CD4-positive, alpha-beta T cell treated with Interleukin-15 for 4 hours (primary cell): ENCODE measurements at places on chromosomes 11 and 22.
A peak's percentile ranks its signal among the peaks of the same experiment; 100 is the strongest.

- DNase-seq, result peak; percentile 28
Measured at GRCh38 chr11:34624069-34624468, 3.2 kb downstream of the EHF start.

- no peak for DNase-seq
Measured at GRCh38 chr11:62687508-62688396, 1.6 kb downstream of the LRRN4CL start.

DNA sequence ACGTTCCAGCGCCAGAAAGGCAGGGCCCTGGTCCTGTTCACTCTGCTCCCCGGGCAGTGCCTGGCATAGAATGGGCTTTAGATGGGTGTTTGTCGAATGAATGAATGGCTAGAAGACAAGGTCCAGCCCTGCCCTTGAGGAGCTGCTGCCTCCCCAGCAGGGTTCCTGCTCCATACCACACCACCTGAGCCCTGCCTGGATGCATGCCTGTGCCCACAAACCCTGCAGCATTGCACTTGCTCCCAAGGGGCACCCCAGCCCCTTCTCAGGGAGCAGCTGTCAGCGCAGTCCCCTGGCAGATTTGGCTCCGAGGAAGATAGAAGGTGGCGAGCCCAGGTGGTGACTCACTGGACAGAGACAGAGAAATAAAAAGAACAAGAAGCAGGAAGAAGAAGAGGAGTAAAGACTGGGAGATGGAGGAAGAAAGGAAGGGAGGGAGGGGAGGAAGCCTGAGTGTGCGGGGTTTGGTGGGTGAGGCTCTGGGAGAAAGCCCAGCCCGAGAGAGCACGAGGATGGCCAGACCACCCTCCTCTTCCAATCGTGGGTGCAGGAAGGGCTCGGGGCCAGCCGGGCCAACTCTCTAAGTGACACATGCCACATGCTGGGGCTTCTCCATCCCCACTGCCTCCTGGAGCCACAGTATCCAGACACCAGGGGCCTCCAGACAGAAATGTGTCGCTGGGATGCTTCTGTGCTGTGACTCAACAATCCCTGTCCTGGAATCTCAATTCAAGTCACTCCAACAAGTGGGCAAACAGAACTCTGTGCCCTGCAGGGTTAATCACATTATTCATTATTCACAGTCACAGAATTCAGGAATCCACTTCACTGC lies 1474.3 kb downstream of the BRD1 start:
- DNase-seq, result no peak

- no peak for DNase-seq
Measured at GRCh38 chr22:44128958-44129618, 51.6 kb upstream of the PARVG start.

DNA sequence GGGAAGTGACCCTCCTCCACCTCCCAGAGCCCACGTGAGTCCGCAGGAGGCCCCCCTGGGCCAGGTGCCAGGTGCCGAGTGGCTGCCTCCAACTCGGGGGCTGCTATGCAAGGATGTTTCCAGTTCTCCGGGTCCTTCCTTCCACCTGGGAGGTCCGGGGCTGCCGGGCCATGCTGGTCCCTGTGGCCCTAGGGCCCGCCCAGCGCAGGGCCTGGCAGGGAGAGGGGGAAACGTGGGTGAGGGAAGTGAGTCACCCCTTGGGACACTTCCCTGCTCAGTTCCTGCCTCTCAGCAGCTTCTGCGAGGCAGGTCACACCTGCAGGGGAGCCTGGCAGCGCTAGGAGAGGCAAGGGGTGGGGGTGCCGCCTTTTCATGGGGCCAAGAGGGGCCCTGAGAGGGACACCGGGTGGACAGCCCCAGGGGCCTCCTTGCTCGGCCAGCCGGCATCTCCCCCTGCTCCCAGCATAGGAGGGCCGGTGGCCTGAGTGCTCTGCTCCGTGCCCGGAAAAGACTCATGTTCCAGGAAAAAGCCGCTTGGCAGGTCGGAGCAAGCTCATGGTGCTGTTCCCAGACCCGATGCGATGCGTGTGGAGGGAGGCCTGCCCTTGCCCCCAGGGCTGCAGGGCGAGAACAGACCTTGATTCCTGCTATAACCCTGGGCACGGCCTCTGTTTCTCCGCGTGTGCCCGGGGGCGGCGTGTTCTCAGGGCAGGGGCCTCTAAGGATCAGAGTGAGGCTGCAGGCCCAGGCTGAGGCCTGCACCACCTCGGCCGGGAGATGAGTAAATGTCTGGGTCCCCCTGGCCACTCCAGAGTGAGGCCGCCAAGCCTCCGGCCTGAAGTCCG lies 30.3 kb upstream of the WNT7B start:
- no peak for DNase-seq

DNA sequence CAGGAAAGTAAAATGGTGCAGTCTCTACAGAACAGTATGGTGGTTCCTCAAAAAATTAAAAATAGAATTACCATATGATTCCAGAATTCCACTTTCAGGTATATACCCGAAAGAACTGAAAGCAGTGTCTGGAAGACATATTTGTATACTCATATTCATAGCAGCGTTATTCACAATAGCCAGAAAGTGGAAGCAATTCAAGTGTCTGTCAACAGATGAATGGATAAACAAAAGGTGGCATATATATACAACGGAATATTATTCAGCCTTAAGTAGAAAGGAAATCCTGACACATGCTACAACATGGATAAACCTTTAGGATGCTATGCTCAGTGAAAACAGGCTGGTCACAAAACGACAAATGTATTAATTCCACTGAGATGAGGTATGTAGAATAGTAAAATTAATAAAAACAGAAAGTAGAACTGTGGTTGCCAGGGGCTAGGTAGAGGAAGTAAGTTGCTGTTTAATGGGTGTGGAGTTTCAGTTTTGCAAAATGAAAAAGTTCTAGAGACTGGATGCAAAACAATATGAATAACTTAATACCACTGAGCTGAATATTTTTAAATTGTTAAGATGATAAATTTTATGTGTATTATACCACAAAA lies 14.5 kb downstream of the SAA1 start:
- no peak for DNase-seq

- DNase-seq, result no peak
Measured at GRCh38 chr11:9571763-9572115, 1.7 kb upstream of the WEE1 start.

DNA sequence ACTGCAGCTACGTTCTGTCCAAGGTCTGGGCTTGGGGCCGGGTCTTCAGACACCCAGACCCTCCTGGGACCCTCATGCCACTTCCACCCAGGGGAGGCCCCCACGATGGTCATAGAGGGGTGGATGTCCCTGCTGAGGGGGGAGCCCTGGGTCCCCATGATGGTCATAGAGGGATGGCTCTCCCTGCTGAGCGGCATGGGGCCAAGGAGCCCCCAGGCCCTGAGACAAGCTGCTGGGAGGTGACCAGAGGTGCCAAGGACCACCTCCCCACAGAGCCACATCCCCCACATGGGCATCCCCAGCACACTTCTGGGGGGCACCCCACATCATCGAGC lies 7.2 kb downstream of the MUC5B start:
- no peak for DNase-seq

DNA sequence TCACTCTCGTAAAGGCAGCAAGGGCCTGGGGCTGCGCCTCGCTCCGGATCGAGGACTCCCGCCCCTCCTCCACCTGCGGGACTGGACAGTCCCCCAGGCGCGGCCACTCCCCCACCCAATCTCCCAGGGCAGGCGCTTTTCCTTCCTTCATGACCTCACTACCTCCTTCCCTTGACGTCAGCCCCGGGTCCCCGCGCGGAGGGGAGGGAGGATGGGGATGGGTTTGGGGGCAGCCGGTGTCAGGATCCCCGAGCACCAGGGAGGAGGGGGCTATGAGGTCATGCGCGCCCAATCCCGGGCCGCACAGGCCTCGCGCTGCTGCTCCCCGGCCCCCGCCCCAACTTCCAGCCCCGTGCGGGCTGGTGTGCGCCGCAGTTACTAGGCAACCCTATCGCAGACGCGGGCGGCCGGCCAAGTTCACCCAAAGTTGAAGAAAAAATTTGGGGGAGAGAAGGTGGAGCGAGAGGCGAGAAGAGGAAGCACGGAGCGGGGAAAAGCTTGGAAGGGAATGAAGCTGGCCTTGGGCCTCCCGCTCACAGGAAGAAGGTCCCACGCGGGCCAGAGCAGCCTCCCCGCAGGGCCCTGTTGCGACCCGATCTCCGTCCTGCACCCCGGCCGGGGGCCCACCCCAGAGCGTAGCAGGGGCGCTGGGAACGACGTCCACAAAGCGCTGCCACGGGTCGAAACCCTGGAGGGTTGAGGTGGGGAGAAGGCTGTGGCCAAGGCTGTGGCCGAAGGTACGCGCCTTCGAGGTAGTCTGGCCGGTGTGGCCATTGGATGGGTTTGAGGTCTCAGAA lies 8.3 kb downstream of the WT1 start:
- no peak for DNase-seq

- no peak for DNase-seq
Measured at GRCh38 chr11:15967166-15967565, 389.2 kb downstream of the SOX6 start.

DNA sequence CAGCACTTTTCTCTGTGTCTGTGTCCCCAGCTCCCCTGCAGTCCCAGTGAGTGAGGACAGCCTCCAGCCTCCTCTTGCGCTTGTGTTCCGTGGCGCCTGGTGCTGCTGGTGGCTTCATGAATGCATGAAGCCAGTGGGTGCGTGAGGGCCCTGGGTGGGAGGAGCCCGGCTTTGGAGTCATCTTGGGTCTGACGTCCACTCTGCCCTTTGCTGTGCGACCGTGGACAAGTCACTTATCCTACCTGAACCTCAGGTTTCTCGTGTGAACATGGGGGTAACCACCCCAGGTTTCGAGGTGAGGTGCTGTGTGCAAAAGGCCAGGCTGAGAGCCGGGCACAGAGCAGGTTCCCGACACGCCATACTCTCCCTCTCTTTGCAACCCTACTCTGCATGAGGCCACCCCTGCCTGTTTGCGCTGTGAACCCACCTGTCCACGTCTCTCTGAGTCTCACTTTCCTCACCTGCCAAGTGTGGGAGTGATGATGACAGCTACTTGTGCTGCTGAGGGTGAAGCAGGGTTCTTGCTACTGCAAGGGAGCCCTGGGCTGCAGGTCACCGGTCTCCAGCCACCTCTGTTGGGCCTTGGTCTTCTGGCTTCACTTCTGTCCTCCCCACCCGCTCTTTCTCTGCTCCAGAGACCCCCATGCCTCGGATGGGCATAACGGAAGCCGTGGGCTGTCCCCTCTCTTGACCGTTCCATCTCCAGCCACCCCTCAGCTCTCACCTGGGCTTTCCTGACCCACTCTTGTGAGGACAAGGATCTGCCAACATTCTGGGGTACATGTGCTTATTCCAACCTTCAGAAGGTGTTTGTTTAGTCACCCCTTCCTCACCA lies 537.6 kb downstream of the TBC1D22A start:
- DNase-seq, result no peak

GRCh38 chr11:84019571-84020194 lies 733.5 kb upstream of the CCDC90B start:
- DNase-seq, result no peak

DNA sequence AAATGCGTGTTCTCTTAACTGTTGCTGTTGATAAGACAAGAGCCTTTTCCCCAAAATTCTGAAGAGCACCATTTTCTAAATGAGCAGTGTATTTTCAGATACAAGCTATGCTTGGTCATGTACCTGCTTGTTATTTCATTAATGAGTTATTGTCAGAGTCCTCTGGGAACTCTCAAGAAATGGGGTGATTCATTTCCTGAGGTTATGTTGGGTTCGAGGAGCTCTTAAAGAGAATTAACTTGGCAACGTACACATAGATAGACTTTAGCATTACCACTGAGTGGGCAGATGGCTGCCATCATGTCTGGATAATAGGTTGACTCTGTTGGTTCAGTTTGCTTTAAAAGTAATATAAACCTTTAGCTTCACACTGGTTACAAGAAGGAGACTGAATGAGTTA lies 87.9 kb upstream of the SORL1-AS1 start:
- no peak for DNase-seq

DNA sequence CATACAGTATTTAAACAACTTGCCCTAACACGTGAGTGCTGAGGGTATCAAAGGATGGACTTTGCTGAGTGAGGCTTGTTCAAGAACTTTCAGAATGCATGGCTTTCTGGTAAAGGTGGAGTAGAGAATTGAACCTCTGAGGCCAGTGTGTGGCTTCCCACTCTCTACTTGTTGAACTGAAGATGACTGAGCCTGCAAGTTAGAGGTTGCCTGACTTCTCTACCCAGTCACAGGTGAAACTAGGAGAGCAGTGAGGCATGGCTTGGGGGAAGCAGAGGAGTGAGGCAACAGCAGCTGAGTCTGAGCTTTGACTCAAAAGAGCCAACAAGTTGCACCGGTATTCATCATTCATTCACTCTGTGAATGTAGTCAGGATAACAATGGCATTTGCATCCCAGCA lies 256.4 kb upstream of the SESN3 start:
- no peak for DNase-seq

- no peak for DNase-seq
Measured at GRCh38 chr11:11788063-11788710, 53.6 kb upstream of the USP47 start.

- DNase-seq, result no peak
Measured at GRCh38 chr11:68446046-68446725, 14.4 kb upstream of the PPP6R3 start.

DNA sequence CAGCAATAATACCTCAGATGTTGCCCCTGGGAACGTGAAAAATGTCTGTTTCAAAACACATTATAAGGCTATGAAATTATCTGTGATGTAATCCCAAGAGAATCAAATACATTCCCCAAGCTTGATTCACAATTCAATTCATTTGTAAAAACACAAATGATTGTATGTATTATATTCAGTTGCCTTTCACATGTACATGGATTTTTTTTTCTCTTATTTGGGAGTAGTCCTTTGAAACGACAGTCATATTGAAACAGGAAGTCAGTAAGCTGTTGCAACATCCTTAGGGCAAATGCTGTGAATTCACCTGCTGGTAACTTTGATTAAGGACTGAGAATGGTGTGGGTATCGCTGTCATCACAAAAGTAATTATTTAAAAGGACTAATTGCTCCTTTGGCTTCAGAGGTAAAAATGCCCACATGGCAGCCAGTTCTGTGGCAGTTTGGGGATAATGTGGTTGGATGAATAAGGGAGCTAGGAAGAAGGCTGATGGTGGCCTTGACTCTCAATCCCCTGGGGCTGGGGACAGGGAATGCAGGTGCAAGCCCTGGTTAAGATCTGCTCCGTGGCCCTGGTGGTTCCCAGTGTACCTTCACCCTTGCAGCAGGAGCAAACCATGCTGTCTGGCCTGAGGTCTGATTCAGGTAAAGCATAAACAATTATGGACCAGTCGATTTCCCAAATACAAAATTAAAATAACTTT lies 13.2 kb downstream of the EHF start:
- peak; percentile 9 for DNase-seq

DNA sequence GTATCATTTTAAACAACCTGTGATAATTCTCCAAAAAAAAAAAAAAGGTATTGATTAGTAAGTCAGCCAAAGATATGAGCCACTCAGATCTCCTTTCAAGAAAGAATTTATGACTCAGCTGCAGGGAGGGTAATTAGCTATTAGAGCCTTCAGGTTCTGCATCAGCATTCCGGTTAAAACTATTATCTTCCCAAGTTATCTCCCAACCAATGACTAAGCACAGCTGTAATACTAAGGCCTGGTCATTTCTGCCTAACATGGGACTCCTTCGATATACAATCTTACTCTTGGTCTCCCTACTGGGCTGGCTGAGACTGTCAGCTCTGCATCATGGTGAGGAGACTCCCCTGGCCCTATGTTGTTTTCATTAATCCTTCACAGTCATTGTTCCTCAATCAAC lies 60.4 kb downstream of the SBF2 start:
- DNase-seq, result no peak
